Activated naive CD4-positive, alpha-beta T cell (primary cell): ENCODE measurements at places on chromosomes 3 and 15.

GRCh38 chr15:91444656-91445055, 344.6 kb downstream of the SV2B start:
- DNase-seq: no peak

- no peak for DNase-seq
These were observed 21.9 kb upstream of the P2RY13 start for GRCh38 chr3:151351219-151351618.

- DNase-seq: no peak
These were observed 206.5 kb downstream of the NR1D2 start for GRCh38 chr3:24151594-24151993.

GRCh38 chr15:42129364-42129763, 27.1 kb downstream of the PLA2G4F start:
- no peak for DNase-seq

DNA sequence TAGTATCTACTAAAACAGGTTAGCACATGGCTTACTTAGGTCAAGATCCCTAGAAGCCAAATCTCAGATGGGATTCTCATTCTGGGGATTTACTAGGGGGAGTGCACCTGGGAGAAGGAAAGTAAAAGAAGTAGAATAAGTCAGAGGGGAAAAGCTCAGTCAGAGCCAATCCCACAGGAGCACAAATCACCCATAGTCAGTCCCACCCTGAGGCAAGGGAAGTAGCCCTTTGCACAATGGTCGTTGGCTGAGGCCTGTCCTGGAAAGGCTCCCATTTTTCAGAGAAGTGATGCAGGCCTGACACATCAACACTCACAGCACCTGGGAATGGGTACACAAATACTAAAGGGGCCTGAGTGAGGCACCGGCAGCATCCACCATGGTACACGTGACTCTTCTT, 39.8 kb downstream of the SST start:
- DNase-seq: no peak

DNA sequence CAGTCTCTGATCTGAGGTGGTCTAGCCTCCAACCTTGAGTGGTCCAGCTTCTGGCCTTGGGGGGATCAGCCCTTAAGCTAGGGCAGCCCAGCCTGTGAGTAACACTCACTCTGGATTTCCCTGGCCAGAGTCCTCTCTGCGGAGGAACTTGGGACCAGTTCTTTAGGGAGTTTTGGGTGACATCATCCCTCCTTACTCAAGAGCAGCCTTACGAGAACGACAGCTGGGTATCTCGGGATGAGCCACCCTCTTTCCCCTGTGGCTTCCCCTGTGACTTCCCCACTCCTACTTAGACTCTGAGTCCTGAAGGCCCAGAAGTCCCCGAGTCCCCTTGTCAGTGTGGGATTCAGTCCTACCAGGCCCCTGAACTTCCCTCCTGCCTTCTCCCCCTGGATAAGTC, 10.2 kb upstream of the PLXND1 start:
- DNase-seq: no peak

GRCh38 chr15:84081391-84082168, 154.0 kb upstream of the GOLGA6L4 start:
- no peak for DNase-seq

DNA sequence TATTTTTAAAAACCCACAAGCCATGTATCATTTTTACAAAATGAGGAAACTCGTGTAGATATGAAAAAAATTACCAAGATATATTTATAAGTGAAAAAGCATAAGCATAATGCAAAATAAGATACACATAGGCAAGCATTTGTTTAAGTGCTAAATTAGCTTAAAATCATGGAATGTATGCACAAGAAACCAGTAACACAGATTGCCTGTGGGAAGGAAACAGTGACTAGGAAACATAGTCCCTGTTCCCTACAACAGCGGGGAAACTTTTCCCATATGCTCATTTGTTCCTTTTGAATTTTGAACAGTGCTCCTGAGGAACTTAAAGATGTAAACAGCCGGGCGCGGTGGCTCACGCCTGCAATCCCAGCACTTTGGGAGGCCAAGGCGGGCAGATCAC, 169.5 kb downstream of the PDE8A start:
- DNase-seq: no peak

- DNase-seq: no peak
These were observed 3.3 kb downstream of the CAND2 start for GRCh38 chr3:12799525-12800440.

- no peak for DNase-seq
These were observed 10.5 kb downstream of the FILIP1L start for GRCh38 chr3:100103558-100104441.

DNA sequence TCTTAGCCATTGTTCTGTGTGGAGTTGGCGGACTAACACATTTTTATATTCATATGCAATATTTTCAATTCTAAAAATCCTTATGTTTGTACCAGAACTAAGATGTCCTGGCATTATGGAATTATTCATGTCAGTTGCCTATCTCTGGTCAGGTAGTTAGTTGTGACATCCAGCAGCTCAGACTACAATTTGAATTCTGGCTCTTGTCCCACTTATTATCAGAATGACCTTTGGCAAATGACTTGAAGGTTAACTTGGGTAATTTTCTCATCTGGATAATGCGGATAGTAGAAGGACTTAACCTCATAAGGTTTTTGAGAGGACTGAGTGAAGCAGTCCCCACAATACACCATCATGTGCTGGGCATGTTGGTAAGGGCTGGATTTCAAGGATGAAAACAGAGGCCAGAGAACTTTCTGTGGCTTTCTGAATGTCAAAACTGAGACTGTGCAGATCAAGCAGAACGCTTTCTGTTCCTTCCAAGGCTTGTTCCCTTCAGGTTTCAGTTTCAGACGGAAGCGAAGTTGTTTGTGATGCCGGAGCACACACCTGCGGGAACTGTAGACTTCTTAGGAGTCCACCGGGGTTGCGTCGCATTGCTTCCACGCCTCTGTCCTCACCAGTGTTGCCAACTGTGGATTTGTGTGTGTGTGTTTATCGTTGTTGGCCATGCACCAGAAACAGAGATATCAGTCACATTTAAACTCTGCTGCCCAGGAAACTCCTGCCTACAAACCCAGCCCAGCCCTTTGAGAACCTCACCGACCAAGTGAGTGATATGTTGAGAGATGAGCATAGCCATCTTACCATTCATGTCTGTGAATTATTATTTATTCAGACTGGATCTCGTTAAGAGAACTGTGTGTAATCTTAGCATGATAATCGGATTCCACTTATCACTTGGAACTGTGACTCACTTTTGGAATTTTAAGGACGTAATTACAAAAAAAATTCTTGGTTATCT, 76.0 kb downstream of the PTPRG start:
- no peak for DNase-seq

DNA sequence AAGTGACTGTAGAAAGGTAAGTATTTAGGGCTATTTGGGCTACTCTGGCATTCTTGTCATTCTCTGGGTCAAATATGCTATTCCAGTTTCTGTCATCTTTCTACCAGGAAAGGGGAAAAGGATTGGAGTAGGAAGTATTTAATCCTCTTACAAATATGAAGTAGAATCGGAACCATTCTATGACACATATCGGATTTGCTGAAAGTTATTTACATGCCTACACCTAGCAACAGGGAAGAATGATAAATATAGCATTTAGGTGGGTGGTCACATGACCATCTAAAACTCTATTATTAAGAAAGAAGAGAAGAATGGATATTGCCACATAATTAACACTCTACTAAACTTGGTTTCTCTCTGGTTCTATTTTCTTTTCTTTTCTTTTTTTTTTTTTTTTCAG, 1353.1 kb downstream of the ZPLD1 start:
- no peak for DNase-seq

DNA sequence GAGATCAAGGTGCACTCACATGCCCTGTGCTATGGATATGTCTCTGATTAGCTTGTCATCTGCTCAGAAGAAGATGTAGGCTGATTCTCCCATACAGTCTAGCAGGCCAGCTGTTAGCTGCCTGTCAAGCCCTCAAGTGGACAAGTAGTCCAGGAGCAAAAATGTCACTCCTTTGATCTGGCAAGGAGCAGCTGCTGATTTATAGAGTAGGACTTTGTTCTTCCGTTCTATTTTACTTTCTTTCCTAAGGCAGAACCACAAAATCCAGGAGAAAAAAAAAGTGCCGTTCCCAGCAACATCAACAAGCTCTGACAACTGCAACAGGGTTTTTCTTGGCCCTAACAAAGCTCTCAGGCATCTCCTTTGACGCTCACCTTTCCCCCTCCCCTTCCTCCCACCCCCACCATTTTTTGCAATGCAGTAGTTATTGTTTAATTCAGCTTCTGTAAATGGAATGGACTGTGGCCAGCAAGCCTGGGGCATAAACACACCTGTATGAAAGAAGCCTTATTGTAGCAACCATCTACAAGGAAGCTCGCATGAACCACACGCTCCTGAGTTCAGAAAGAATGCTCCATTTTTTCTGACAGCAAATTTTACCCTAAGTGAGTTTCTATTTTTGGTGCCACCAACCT, 196.3 kb downstream of the MEIS2 start:
- DNase-seq: no peak

- no peak for DNase-seq
These were observed 251.1 kb downstream of the TJP1 start for GRCh38 chr15:29570948-29571791.

DNA sequence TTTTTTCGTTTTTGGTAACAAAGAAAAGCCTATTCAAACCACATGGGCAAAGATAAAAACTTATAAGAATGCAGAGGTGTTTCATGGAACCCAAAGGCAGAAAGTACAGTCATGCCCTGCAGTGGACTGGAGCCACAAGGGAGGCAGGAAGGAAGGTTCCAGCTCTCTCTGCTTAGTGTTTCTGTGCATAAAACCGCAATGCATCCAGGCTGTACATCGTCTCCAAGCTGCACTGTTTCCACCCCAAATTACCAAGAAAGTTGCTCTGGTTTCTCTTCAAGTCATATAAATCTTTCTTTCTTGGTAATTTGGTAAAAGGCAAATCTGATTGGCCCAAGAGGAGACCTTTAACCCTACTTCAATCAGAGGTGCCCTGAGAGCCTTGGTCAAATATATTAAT, 15.8 kb downstream of the TRAT1 start:
- DNase-seq: no peak

DNA sequence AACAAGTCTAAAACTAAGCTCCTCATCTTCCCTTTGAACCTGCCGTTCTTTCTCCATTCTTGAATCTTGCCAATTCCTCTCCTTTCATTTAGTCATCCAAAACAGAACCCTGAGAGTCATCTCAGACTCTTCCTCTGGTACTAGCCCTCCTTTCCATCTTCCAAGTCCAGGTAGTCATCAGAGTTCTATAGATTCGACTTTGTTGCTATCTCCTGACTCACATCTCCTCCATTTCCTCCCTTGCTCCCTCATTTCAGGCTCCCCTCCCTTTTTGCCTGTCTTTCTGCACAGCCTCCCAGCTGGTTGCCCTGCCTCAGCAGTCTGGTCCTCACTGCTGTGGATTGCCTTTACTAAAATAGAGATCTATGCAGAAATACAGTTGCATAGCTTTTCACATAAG, 4.7 kb downstream of the ATG7 start:
- no peak for DNase-seq

DNA sequence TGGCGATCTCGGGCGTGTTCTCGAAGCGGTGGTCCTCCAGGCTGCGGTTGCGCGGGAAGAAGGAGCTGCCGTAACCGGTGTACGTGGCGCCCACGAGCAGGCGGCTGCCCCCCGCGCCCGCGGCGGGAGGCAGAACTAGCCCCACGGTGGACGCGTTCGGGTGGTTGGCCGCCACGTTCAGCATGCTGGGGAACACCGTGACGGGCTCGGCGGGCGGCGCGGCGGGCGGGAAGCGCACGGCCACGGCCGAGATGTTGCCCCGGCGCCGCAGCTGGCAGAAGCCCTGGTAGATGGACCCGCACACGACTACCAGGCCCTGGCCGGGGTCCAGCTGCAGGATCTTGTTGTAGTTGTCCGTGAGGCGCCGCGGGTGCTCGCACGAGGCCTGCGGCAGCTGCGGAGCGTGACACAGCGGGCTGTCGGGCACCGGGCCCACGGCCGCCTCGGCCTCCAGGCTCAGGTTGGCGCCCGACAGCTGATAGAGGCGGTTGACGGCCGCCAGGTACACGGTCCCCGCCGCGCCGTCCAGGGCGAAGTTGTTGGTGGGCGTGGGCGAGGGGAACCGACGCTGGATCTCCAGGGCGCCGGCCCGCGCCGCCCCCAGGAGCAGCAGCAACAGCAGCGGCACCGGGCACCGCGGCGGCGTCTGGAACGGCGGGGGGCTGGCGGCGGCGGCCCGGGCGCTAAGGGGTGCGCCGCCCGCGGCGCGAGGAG, 397 bp downstream of the PLXND1 start:
- no peak for DNase-seq

GRCh38 chr3:171354706-171355582, 105.3 kb downstream of the TNIK start:
- no peak for DNase-seq

GRCh38 chr3:106004826-106005225, 136.0 kb upstream of the CBLB start:
- DNase-seq: no peak
